Activated CD4-positive, CD25-positive, alpha-beta regulatory T cell treated with anti-CD3 and anti-CD28 coated beads, Interleukin-2, amount 50 U/mL, for 16 hours (primary cell): ENCODE measurements at places on chromosomes 1 and 21.

GRCh38 chr1:61079296-61079897 lies 3.0 kb upstream of the NFIA start:
- no peak for DNase-seq

DNA sequence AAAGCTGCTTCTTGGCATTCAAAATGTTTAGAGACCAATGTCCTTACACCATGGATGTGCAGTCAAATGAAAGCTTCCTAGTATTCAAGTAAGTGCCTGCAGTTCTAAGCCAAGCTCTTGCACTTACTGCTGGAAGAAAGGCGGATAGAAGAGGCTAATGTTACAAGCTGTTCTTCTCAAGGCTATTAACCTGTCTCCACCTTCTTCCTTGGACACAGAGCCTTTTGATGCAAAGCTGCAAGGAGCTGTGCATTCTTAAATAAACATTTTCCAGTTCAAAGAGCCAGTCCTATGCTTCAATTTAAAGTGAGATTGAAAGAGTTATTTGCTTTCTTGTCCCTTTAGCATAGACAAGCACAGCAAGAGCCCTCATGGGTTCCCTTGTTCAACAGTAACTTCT lies 167.9 kb upstream of the RUNX1 start:
- no peak for DNase-seq

DNA sequence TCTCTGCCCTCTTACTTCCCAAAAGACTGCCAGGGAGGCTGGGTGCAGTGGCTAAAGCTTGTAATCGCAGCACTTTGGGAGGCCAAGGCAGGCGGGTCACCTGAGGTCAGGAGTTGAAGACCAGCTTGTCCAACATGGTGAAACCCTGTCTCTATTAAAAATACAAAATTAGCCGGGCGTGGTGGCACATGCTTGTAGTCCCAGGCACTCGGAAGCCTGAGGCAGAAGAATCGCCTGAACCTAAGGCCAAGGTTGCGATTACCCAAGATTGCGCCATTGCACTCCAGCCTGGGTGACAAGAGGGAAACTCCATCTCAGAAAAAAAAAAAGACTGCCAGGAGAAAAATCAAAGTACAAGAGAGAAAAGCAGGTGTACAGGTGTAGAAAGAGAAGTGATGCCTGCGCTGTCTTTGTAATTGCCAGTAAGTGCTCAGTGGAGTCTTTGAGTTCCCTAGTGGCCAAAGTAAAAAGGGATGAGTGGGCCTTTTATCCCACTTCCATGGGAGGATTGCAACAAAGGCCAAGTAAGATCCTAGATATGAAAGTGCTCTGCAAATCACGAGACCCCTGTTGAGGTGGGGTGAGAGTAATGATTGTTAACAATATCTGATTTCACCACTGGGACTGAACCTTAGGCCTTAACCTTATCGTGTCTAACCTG lies 94.7 kb upstream of the WNT4 start:
- no peak for DNase-seq

GRCh38 chr1:16984717-16985116 lies 4.3 kb upstream of the MFAP2 start:
- DNase-seq: no peak

- DNase-seq: no peak
These were observed 50.9 kb downstream of the ENAH start for GRCh38 chr1:225601902-225602589.

GRCh38 chr21:25581582-25581981 lies 25.7 kb downstream of the MRPL39 start:
- no peak for DNase-seq

DNA sequence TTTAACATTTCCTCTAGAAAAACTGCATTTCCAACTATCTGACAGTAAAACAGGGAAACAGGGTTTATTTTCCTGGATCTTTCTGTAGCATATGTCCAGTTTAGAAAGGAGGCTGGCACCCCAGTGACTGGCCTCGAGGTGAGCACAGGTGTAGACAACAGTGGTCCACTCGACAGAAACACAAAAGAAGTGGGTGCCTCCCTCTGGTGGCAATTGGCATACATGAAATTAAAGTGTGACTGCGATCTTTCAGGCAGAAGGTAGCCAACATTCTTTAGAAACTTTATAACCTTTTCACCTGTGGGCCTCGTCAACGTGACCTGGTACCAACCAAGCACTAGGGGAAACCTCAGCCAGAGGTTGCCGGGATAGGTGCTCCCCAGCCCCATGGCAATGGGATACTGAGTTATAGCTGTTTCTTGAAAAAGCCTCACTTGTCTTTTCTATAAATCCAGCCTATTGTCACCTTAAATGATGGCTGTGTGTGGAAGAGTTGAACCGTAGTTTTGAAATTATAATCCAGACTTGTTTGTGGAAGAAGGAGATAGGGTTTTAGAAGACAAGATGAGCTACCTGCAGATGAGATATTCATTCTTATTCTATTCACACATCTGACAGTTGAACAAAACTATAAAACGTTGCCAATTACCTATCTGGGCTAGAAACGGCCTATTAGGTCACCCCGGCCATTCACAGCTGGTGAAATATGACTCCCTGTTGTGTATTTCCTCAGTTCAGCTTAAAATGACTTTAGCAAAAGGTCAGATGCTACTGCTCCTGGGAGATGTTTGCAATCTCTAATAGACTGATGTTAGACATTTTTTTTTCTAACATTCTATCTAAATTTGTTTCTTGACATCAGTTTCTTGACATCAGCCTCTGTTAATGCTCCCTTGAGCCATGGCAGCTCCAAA lies 44.3 kb downstream of the PCP4 start:
- no peak for DNase-seq

DNA sequence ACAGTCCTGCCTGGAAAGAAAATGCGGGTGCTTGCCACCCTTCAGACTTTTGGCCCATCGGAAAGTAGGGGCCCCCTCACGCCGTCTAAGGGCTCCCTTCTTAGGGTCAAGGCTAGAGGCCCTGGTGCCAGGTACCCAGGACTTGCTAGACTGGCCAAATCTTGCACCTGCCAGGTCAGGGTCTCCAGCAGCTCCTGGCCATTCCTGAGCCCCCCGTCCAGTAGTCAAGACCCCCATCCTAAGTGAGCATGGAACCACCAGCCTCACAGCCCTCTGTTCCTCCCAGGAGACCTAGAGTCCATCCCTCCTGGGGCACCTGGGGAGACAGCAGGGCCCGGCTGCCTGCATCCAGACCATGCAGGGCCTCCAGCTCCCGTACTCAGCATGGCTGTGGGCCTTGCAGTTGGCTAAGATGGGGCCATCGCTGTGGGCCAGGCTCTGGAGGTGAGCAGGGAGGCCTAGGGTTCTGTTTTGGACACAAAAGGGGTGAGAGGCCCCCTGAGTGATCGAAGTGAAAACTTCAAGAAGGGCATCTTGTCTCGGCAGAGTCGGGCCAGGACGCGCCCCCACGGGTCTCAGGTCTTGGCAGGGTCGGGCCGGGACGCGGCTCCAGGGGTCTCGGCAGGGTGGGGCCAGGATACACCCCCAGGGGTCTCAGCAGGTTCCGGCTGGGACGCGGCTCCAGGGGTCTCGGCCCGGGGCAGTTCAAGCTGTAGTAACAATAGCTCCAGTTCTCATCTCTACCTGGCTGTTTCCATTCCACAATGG lies 5.9 kb downstream of the FNDC10 start:
- DNase-seq: no peak

DNA sequence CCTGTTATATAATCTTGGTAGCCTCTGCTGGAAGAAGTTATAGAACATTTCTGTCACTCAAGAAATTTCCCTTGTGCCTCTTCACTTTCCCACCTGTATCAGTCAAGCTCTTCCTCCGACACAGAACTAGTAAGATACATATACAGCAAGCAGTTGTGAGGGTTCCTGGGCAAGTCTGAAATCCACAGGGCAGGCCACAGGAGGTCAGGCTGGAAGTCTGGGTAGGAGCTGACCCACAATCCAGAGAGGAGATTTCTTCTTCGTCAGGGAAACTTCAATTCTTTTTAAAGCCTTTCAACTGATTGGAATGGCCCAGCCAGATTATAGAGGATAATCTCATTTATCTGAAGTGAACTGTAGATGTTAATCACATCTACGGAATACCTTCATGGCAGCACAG lies 96.4 kb upstream of the FMN2 start:
- DNase-seq: no peak

DNA sequence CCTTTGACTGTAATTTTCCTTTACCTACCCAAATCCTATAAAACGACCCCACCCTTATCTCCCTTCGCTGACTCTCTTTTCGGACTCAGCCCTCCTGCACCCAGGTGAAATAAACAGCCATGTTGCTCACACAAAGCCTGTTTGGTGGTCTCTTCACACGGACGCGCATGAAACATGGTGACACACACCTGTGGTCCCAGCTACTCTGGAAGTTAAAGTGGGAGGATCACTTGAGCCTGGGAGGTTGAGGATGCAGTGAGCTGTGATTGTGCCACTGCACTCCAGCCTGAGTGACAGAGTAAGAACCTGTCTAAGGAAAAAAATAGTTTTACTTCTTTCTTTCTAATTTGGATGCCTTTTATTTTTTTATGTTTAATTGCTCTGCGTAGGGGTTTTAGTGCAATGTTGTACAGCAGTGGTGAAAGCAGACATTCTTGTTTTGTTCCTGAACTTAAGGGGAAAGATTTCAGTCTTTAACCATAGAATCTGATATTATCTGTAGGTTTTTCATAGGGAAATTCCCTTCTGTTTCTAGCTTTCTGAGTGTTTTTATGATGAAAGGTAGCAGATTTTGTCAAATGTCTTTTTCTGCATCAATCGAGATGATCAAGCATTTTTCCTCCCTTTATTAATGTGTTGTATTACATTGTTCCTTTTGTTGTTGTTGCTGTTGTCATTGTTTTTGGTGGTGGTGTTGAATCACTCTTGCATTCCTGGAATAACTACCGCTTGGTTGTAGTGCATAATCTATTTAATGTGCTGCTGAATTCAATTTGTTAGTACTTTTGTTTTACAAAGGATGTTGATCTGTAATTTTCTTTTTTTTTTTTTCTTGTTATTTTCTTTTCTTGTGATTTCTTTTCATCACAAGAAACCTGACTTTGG lies 497.4 kb downstream of the DISC1 start:
- DNase-seq: no peak

- DNase-seq: no peak
These were observed 11.1 kb downstream of the ADGRB2 start for GRCh38 chr1:31752952-31753475.

GRCh38 chr1:42033629-42034028 lies 114.9 kb upstream of the HIVEP3 start:
- no peak for DNase-seq

- no peak for DNase-seq
These were observed 41.6 kb upstream of the PPIAL4F start for GRCh38 chr1:144551107-144551542.

DNA sequence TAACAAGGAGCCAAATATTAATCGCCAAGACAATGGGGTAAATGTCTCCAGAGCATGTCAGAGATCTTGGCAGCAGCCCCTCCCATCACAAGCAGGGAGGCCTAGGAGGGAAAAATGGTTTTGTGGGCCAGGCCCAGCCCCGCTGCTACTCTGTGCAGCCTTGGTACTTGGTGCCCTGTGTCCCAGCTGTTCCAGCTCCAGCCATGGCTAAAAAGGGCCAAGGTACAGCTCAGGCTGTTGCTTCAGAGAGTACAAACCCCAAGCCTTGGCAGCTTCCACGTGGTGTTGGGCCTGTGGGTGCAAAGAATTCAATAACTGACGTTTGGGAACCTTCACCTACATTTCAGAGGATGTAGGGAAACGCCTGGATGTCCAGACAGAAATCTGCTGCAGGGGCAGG lies 10.4 kb downstream of the UBE2G2 start:
- no peak for DNase-seq

- no peak for DNase-seq
These were observed 197.7 kb upstream of the DUSP10 start for GRCh38 chr1:221939607-221940006.

- no peak for DNase-seq
These were observed 17.5 kb downstream of the LRRIQ3 start for GRCh38 chr1:74180490-74180889.

DNA sequence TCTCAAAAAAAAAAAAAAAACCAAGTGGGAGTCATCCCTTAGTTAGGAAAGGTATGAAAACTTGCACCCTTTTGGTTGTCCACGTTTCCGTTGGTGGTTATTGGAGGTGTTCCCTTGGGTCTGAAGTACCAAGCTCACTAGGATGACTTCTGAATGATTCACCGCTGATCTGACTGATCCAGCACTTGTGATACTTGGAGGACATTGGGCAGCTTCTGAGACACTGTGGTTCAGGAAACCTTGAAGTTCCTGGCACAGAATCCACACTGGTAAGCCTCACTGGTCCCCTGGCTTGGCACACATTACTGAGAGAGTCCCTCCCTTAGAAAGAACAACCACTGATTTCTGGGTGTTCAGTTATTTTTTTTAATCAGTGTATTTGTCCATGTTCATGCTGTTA lies 91.9 kb downstream of the RYR2 start:
- no peak for DNase-seq

DNA sequence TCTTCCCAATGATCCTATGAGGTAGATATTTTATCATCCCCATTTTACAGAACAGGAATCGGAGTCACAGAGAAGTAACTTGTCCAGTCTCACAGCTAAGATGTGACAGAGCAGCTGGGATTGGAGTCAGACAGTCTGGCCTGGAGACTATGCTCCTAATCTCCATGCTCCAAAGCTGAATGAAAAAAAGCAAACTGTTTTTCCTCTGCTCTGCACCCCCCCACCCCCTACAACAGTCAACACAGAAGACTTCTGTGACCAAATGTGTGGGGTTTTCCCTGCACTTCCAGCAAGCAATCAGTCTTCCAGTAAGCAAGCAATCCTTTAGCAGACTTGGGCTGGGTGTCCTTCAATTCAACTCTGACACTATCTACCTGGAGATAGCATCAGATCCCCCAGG lies 33.2 kb downstream of the KIRREL1 start:
- no peak for DNase-seq
